ENCODE measurements at places on chromosomes 11 and 22.

DNA sequence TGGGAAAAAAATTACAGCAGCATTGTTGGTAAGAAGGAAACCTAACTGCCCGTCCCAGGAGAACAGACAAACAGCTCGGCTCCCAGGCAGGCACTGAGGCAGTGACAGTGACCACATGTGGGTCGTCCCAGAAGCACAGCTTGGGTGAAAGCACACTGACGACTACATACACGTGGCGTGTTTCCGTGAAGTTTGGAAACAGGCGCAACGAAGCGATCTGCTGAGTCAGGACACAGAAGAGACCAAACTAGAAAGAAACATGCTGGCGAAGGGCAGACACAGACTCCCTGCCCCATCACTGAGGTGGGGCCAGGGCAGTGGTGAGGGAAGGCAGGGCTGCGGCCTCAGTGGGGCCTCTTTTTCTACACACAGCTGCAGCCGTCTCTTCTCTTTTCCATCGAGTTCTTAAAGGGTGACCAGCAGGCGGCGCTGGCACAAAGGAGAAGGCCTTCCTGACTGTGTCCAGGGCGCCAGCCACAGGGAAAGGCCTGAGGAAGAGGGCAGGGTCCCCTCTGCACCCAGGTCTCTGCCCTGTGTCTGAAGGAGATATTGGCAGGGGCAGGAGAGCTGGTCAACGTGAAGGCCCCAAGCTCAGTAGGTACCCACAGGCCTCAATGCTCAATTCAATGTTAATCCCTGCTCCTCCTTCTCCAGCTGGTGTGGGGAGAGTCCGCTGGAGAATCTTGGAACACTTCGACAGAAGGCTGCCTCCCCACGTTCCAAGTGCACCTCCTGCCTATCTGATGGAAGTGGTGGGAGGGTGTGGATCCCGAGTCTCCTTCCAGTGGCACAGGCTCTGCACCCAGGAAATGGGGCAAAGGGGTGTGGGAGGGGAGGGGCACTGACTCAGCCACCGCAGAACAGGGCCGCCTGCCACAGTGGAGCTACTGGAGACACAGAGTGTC is 19.9 kb downstream of the CARS1 start:
- peak; percentile 78 for DNase-seq

DNA sequence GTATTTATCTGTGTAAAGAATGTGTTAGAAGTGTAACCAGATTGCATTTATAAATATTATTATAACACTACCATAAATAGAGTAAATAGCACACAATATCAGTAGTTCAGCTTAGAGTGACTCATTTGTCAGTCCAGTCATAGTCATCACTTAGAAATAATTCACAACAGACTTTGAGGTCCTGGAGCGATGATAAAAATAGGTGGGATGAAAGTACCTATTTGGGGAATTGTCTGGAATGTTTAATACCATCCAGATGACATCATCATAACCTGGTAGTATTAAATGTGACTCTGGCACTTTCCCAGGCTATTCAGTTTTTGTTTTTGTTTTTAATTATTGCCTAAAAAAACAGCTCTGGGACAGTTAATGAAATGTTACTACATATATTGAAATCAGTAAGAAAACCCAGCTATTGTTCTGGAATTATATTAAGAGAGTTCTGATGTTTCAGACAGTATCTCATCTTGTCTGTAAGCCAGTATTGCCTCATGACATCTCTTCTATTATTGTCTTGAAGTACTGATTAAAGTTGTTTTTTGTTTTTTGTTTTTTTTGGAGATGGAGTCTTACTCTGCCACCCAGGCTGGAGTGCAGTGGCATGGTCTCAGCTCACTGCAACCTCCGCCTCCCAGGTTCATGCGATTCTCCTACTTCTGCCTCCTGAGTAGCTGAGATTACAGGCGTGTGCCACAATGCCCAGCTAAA is 74.8 kb downstream of the SIK2 start:
- DNase-seq = no peak

GRCh38 chr11:78290293-78291176 is 101.8 kb downstream of the USP35 start:
- peak; percentile 96 for DNase-seq

- DNase-seq = no peak
Measured at GRCh38 chr11:61554172-61554988, 26.5 kb downstream of the SYT7 start.

DNA sequence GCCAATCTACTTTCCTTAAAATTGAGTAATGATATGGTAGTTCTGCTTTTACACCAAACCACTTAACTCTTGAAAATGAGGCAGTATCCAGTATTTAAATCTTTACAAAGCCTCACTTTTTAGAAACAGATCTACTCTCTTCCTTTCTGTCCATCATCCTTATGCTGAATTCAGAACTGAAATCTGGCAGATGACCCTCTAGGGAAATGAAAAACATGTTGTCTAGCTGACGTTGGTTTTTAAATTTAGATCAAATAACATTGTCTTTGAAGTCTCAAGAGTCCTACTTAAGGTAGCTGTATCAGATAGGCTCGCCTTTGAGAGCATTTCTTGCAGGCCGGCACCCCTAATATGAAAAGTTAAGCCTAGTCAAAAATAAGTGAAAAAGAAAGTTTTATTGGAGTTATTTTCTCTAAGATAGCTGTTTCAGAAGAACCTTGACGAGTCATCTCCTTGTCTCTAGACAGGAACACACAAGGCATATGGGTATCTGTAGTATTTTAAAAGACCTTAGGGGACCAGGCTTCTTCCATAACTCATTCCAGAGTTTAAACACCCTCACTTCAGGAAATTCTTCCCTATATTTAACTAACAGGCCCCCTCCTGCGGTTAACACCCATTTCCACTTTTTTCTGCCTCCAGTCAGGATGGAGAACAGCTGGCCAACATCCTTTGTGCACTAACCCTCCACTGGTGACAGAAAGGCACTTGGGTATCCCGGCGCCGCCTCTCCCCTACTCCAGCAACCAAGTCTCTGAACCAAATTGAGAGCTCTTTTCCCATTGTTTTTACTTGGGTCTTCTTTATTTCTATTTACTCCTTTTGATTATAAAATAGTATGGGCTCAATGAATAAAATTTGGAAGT is 81.2 kb downstream of the WNT11 start:
- DNase-seq = peak; percentile 28
